HFFc6 (cell line): ENCODE measurements at places on chromosomes 4 and X.

- DNase-seq, result no peak
Observed at GRCh38 chrX:53678667-53679066, 7.9 kb downstream of the HUWE1 start.

DNA sequence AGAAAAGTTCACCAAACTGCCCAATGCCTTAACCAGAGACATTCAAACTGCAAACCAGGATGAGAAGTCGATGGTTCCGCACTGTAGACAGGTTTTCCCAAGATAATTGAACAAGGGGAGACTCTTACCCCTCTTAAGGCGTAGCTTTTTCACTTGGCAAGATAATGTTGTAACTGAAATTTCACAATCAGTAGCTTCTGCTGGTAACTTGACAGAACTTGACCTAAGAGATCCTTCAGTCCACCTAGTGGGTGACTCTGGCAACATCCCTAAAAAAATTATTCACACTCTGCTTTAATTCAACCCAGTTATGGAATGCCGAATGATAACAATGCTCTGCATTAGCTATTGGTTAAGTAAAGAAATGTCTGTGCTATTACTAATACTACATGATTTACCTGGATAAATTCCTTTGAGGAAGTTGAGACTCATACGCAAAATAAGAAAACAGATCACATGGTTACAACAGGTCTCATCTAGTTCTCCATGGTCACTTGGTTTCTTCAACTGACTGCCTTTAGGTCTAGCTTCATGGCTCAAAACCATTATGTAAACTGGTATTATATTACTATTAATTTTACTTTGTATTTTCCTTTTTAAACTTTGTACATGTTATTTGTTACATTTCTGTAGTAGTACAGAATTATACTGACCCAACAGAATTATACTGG, 9.1 kb downstream of the ELF2 start:
- DNase-seq, result peak; percentile 57

- no peak for DNase-seq
Observed at GRCh38 chr4:8725845-8726244, 133.3 kb downstream of the CPZ start.

DNA sequence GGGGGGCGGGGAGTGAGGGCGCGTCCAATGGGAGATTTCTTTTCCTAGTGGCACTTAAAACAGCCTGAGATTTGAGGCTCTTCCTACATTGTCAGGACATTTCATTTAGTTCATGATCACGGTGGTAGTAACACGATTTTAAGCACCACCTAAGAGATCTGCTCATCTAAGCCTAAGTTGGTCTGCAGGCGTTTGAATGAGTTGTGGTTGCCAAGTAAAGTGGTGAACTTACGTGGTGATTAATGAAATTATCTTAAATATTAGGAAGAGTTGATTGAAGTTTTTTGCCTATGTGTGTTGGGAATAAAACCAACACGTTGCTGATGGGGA, 1.1 kb downstream of the HTT start:
- no peak for DNase-seq

- DNase-seq, result peak; percentile 9
Observed at GRCh38 chr4:15598644-15599043, 56.5 kb downstream of the FBXL5 start.

- no peak for DNase-seq
Observed at GRCh38 chr4:139146926-139147629, 29.9 kb downstream of the ELF2 start.

DNA sequence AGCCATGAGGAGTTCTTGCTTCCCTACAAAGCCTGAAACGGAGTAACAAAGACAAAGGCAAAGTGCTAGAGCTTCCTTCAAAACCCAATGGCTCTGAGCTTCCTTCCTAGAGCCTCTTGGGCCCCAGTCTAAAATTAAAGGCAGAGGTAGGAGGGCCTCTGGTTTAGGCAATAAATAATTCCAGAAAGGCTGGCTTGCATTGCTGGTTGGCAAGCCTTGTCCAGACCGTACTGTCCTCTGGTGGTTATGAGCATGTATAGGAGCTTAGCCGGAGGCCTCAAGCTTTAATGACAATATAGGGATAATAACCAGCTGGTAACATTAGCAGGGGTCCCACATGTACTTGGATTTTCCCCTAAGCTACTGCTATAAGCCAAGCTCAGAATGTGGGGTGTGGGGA, 237.3 kb downstream of the AR start:
- peak; percentile 65 for DNase-seq

DNA sequence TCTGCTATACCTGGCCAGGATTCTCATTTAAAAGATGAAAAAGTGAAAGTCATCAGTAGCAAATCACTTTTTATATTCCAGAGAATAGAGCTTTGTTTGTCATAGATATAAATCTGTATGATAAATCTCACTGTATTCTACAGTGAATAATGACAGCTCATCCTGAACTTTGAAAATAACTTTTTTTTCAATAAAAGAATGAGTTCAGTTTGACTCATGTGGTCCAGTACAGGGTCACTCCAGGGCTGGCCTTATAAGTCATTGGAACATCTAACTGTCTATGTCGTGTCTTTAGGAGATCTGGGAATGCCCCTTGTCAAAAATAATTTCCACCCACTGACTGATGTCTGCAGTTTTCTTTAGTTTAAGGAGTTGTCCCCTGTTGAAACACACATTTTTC, 18.5 kb upstream of the CXCL8 start:
- DNase-seq, result peak; percentile 44

GRCh38 chrX:46573892-46574773, 568 bp downstream of the CHST7 start:
- DNase-seq, result no peak

GRCh38 chrX:7139202-7140081, 8.1 kb upstream of the STS start:
- DNase-seq, result peak; percentile 83

DNA sequence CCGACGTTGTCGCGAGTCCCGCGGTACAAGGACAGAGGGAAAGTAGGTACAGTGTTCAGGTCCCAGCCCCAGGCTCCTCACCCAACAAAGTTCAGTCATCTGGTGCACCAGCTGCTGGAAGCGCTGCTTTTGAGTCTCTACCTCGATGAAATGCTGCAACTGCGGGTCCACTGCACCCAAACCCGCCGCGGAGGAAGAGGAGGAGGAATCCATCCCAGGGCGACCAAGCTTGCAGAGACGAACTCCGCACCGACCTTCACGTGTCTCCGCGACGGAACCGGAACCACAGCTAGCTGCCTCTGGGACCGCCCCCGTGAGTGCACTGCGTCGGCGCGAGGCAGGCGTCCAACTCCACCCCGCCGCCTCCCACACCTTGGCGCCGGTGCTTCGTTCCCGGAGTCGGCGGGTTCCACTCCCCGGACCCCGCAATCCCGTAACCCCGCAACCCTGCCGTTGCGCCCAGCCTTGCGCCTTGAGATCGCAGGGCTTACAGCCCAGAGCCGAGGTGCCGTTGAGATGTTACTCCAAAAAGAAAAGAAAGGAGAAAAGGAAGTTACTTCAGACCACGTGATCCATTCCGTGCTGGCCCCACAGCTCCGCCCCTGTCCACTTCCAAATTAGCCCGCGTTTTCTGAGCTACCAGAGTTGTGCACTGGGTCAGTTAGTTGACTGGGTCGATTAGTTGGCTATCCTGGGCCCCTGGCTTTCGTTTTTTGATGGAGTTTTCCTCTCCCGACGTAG, at the start of gene TIMM8A:
Gene TIMM8A (minus strand): TSS at position 291 of the 741 bp plus-strand sequence. CDS start 78 bp downstream, at position 213.
- DNase-seq, result peak; percentile 52

DNA sequence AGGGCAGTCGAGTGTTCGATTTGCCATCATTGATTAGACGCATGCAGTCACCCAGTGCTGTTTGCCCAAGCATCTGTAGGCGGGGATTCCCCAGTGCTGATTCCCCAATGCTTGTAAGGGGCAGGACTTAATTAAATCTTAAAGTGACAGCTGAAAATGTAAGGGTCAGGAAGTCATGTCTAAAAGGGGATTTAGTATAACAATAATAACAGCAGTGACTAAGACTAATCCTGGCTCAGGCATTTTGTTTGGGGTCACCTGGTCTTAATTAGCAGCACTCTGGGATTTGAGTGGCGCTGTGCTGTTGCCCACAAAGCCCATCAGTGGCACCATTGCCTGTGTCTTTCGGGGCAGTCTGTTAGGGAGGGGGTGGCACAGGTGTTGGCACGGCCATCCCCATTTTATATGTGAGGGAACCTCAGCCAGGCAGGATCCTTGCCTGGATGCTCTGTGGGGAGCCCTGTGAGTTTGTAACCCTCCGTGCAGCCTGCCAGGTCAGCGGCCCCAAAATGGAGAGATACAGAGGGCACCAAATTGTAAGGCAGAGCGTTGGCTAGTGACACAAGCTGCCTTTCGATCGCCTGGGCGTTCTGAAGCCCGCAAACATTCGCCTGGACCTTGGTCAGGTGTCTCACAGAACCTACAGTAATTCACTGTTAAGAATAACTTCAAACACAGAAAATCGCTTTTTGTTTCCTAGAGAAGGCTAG, 146.7 kb downstream of the TBL1X start:
- no peak for DNase-seq
